ENCODE measurements at places on chromosomes 11 and 22.

DNA sequence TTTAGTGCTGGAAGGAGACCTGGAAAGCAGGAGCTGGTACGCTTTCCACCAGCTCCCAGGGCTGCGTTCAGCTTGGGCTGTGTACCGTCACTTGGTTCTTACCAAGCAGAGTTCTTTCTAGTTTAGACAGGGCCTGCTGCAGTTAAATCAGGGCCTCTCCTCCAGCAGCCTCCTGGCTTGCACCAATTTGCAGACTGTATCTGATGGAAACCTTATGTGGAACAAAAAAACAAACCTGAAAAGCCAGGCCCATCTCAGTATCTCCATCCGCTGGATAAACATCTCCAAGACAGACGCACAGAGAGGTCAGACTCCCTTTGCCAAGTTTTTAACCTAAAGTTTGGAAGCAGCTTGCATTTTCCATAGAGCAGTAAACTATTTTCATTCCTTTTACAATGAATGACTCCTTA, 288.6 kb upstream of the SORL1-AS1 start:
- DNase-seq, result no peak

DNA sequence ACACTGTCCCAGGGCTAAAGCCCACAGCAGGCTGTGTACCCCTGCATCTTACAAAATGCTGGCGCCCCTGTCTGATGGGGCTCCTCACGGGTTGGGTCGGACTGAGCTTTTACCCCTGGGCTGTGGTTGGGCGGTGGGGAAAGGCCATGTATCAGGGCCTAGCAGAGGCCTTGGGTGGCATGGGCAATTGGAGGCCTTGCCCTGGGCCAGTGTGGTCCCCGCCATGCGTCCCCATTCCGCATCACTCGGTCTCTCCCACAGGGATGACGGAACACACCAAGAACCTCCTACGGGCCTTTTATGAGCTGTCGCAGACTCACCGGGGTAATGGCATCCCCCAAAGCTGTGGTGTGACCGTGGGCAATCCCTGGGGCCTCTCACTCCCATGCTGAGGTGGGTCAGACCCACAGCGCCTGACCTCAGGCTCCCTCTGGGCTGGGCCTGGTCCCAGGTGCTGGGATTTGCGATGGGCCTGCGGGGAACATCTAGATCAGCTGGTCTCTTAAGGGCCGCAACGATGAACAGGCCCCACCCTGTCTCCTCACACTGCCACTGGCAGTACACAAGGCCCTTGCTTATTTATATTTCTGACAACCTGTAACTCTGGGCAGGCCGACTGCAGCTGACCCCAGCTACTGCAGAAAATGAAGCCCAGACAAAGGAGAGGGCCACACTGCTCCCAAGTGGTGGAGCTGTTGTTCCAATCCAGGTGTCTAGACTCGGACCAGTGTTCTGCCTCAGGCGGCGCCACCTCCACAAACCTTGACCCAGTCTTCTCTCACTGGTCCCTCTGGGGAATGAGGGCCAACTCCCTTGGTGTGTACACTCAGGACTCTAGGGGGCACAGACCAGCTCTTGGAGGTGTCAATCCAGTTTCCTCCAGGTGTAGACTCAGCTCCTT, 12.3 kb downstream of the SLC16A8 start:
- DNase-seq, result no peak

DNA sequence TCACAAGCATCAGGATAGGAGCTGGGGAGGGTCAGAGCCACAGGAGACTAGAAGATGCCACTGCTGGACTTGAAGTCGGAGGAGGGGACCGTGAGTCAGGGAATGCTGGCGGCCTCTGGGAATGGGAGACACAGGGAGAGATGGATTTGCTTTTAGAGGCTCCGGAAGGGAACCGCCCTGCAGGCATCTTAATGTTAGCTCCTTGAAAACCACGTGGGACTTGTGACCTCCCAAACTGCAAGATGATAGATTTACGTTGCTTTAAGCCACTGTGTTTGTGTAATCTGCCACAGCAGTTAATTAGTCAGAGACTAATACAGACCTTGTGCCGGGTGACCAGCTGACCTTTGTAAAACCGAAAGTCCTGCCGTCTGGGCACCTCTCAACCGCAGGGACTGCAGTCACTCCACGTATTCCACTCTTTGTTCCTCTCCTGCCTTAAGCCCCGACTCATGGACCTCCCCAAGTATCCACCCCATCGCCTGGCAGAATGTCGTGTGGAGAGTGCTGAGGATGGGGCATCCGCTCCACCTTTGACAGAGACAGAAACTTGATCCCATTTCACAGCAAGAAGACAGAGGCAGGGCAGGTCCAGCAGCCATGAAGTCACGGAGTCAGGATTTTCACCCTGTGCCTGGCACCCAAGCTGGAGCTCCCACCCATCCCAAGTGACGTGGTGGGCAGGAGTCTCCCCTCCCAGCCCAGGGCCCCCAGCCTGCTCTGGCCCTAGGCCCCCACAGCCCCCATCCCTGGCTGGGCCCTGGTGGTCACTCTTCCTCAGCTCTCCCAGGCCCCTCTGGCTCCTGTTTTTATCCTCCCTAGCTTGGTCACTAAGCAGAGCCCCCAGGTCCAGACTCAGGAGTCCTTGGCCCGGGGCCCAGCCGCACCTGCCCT, 19.4 kb upstream of the CTSD start:
- DNase-seq, result no peak

DNA sequence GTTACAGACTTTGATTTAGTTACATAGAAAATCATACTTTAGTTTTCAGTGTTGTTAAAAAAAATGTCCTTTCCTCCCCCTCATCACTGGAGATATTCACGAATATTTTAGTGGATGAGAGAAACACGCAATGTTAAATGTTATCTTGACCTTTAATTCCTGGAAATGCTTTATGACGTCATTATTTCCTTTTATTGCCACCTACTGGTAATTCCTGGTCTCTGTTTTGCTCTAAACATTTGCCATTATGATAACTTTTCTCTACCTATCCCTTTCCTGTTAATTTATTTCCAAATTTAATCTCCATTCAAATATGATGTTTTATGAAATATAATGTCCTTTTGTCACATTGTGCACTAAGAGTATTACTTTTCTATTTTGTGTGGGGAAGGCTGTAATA, 770.6 kb downstream of the FAM181B start:
- no peak for DNase-seq

DNA sequence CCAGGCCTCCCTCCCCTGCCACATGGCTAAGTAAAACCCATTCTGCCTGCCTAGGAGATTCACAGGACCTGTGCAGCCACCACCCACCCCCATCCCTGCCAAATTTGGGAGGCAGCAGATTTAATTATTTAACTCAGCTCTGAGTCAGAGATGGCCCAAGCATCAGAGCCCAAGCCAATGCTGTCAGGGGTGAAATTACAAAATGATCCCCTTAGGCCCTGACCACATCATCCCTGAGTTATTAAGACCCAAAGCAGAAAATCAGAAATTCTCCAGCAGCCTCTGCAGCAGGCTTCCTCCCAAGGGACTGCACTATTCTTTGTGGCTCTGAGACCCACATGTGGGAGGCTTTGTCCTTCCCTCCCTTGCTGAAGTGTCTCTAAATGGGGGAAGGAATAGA, 52.8 kb upstream of the RRAS2 start:
- no peak for DNase-seq
